ENCODE measurements at places on chromosomes 7 and 10.

DNA sequence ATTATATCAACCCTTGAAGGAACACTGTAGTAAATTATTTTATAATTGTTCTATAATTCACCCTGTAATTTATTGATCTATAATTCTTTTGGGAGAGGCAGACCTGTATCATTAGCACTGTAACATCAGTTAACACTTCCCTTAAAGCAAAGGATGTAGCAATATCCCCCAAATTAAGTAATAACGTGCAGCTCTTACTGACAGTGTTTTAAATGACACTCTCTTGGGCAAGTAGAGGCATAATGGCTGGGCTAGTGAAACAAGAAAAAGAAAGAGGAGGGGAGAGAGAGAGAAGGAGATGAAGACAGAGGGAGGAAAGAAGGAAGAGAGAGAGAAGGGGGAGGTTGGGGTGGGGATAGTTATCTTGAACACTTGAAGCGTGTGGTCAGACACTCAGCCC lies 161.0 kb upstream of the RNF32 start:
- DNase-seq = no peak

DNA sequence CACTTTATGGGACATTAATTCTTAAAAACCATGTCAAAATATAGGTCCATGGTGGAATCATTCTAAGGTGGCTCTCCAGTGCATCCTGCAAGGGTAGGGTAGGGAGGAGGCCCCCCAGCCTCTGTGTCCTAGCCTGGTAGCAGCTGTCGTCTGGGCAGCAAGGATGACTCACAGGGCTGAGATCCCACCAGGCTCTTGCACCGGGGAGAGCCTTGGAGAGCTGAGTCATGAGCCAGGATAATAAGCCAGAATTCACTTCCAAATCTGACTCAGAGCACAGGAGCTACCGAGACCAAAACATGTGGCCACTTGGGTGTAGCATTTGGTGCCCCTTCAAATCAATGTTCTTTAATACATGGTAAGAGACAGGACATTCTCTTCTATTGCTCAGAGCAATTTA lies 298.5 kb downstream of the NEBL start:
- DNase-seq = no peak

- no peak for DNase-seq
Measured at GRCh38 chr7:27203964-27204594, 4.2 kb upstream of the HOXA13 start.

DNA sequence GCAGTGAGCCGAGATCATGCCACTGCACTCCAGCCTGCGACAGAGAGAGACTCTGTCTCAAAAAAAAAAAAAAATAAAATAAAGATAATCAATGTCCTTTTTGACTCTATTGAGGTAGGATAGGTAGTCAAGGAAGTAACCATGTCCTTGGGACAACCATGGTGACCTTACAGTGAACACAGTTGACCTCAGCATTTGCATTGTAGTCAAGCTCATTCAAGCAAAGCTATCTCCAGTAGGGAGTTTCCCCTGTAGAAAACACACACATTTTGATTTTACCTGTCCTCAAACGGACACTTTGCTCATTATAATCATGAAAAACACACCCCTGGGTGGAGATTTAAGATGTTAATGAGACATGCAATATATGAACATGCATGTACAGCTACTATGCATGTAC lies 171.7 kb downstream of the KIF20B start:
- DNase-seq = no peak

DNA sequence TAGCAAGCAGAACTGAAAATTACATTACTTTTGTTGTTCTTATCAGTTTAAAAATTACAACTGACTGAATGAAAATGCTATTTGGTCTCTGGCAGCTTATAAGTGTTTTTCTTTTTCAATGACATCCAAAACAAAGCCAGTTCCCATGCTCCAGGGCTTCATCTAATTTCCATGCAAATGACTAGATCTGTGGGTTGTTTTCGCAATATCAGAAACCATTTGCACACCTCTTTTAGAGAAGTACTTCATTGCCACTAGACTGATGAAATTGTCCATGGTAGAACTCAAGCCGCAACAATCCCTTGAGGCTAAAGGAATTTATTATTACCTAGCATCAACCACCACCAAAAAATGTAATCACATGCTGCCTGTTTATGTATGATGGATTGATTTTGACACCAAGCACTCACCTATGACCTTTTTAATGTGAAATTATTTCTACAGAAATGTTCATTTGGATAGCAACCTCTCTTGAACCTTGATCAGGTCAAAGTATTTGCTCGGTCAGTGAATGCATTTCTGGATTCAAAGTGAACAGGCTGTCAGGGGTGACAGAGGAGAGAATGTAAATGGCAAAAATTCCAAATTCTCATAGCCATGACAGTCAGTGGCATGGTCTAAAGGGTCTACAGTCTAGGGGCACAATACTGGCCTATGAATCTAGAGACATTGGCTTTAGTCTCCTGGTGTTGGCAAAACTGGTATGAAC lies 769.3 kb downstream of the SORCS1 start:
- no peak for DNase-seq

GRCh38 chr10:1641402-1641801 lies 95.9 kb downstream of the ADARB2 start:
- DNase-seq = peak; percentile 48

DNA sequence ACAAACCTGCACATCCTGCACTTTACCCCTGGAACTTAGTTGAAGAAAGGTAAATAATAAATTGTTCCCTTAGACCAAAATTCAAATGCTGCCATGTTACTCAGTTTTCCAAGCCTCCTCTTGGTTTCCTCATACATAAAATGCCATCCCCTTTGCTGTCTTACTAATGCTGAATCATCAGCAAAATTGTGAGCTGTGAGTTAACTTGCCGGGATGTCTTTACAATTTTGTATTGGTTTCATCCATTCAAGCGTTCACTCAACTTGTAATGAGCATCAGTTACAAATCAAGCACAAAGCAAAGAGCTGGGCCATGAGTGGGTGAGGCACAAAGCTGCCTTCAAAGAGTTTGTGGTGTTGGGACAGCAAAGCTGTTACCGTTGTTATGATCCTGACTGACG lies 395.8 kb upstream of the ZMIZ1 start:
- DNase-seq = no peak

DNA sequence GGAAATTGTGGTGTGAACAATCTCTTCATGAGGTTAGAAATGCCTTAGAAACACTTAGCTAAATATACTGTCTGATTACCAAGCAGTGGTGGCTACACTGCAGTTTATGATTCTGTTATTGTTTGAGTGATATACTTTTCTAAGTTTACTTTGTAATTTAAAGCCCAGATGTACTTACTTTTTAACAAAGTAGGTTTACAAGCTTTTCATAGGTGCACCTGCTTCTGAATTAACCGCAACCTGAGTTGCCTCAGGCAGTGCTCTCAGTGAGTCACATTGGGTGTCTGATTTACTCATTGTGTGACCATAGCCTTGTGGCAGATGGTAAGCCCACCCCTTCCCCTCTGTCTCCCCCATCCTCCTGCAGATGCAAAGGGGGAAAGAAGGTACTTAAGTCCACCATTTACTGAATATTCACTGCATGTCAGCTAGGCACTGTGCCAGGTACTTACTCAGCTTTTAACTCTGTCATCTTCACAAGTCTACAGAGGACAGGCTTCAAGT lies 9.0 kb downstream of the MTURN start:
- DNase-seq = peak; percentile 79

- peak; percentile 74 for DNase-seq
Measured at GRCh38 chr10:103763374-103764202, 91.8 kb downstream of the SH3PXD2A start.

- DNase-seq = no peak
Measured at GRCh38 chr7:36475381-36475780, 85.7 kb downstream of the ANLN start.
